ENCODE measurements at places on chromosomes 6 and 20.

- no peak for DNase-seq
Measured at GRCh38 chr20:18360635-18361034, 72.3 kb downstream of the ZNF133 start.

DNA sequence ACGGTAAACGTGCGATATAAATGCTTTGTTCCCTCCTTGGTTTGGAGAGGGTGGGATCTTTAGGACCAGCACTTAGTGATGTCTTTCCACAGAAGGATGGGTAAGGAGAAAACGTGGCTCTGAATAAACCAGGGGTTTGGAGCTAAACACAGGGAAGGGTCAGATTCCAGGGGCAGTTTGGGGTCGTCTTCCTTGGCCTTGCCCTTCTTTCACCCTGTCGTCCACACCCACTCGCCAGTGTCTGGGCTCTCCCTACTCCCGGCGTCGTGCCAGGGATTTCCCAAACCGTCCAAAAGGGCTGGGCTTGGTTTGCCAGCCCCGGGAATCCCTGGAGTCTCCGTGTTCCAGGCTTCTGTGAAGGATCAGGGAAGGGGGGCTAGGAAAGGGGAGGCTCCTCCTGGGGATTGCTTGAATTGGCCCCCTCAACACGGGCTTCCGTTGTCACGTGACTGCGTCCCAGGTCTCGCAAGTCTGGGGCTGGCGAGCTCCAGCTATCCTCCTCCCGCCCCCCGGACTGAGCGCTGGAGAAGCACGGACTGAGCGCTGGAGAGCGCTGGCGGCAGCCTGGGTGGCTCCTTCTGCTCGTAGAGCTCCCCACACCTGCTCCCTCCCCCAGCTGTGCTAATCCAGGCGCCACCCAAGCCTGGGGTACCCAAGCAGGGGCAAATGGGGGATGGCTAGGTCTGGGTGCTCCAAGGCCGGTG, 9.4 kb upstream of the ARMC12 start:
- DNase-seq, result no peak

DNA sequence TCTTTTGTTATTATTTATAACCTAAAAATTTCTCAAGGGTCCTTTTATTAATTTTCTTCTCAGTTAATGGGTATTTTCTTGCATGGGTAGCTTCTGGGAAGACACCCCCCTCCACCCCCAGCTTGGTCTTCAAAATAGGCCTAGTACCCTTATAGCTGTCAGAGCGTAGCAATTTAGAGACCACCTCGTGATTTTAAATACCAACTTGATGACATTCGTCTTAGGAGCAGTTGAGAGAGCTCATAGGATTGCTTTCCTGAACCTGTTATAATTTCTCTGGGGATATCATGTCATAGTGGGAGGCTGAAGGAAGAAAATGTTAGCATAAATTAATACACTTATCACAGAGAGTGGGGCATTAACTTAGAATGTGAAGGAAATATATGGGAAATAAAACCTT, 83.1 kb upstream of the MLIP start:
- no peak for DNase-seq

GRCh38 chr6:154039231-154039842, at the start of gene OPRM1:
Gene OPRM1 (plus strand): TSS chr6:154039240. CDS start chr6:154039545, 305 bp downstream.
- no peak for DNase-seq

DNA sequence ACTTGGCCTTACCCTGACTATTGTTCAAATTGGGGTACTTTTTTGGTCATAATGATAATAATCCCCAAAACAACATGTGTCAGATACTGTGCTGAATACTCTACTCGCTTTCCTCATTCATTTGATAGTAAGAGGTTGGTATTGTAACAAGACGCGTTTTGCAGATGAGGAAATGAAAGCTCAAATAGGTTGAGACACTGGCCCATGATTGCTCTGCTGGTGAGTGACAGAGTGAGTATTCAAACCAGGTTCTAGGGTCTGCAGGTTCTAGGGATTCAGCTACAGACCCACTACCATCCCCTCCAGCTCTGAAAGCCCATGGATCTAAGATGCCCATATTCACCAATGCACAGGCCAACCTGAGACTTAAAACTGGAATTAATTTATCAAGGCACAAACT, 1.3 kb upstream of the ENPP4 start:
- DNase-seq, result no peak

DNA sequence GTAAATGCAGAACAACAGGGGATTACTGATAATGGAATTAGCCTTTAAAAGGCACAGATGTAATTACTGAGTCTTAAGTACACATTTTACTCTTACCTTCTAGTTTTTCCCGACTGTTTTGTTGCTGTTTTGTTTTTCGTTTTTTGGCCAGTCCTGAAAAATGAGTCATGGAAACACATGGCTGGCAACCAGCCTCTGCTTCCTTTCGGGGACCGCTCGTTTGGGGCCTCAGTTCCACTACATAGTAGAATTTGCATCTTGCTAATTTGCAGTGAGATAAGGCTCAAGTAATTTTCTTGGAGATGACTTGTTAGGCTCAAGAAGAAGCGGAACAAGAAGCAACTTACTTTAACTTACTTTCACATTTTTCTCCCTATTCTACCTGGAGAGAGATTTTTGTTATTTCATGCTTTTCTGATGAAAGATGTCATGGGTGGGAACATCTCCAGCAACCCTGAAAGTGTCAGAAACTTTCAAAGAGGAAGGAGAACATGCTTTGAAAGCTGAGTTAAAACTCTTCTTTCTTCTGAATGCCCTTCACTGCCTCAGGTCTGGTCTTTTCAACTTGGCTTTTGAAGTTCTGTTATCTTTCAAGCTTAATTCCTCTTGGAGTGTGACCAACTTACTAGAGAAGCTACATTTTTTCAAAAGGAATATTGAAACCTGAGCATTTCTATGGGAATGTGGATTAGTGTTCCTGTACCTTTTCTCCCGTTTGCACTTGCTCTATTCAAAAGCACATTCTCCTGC, 71.5 kb upstream of the HDAC2 start:
- no peak for DNase-seq

GRCh38 chr6:49551866-49552129, 1.3 kb downstream of the C6orf141 start:
- DNase-seq, result no peak

DNA sequence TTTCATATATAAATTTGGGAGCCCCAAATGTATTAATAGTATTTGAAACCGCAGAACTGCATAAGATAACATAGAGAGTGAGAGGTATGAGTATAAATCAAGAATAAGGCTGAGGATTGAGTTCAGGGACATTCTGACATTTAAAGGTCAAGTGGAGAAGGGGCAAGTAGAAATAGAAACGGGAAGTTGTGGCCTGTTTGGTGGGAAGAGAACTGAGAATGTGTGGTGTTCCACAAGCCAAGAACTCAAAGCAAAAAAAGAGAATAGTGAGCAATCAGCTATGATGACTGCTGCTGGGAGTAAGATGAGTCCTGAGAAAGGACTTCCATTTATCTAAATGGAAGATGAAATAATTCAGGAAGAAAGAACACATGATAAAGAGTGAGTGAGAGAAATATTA, 418.4 kb downstream of the CD109 start:
- DNase-seq, result no peak

DNA sequence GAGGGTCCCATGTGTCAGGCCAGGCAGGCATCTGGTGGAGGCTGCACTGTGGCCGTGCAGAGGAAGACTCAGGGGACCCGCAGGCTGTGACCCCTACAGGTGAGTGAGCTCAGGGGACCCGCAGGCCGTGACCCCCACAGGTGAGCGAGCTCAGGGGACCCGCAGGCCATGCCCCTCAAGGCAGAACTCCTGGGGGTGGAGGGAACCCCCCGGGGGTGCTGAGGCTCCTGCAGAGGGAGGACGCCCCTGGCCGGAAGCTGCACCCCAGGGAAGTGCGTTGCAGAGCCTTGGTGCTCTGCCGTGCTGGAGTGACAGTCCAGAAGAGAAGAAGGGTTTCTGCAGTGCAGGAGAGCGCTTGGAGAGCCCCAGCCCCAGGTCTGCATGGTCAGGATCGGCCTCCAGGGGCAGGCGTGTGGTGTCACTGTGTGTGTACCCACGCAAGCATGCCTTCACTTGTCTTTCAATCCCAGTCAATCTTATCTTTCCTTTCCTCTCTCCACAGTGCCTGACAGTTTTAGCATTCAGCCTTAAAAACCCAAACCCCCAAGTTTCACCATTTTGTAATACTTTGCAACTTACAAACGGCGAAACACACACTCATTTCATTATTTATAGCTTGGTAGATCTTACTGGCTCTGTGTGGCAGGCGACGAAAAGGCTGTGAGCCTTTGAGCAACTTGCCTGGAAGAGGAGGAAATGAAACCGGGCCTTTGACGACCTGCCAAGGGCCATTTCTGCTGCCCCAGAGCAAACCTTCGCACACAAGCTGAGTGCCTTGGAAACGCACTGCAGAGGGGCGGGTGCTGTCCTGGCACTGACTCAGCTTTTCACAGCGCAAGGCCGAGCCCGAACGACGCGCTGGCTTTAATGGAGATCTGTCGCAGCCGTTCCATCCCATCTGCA, 101.4 kb upstream of the AGPAT4 start:
- DNase-seq, result peak; percentile 60

DNA sequence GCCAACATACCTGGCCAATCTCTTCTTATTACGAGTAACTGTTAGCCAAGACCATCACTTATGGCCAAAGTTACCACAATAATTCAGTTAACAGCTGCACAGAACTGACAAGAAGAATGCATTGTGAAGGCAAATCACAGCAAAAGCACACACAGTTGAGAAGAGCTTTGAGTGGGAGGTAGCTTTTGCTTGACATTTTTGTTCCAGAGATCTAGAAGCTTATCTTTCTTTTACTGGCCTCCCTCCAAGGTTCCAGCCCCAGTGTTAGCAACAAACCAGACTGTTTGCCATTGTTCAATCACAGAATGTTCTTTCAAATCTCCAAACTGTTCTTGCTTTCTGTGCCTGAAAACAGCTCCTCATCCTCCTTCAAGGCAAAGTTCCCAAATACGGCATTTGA, 35.9 kb upstream of the IRAK1BP1 start:
- DNase-seq, result no peak
